Activated CD4-positive, alpha-beta T cell treated with anti-CD3 and anti-CD28 coated beads, Interleukin-2, amount 50 U/mL, for 48 hours (primary cell): ENCODE measurements at places on chromosomes 2 and 18.

DNA sequence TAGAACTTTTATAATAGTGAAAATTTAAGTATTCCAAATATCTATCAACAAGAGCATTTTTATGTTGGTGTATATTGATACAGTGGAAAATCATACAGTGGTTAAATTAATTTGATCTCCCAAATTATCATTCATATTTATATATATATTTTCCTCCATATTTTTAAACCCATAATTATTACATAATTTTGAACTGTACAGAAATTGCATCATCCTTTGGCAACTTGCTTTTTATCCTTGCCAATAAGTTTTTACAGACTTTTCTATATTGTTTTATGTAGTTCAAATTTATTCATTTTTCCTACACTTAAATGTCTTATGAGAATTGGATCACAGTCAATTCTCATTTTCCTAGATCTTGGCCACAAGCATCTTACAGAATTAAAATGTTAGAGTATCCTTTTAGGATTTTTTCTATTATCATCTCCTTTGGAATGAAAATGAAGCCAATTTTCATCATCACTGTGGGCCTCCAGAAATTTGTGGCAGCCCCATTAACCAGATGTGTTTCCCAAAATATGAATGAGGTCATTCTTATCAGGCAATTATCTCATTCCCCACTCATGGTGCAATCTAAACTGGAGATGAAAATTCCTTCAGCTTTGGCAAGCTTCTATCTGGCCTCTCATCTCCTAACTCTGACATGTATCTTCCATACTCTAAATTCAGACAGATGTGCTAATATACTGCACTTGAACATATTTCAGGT lies 94.2 kb upstream of the DLGAP1 start:
- no peak for DNase-seq

GRCh38 chr2:46003903-46004473 lies 293.2 kb upstream of the EPAS1 start:
- no peak for DNase-seq

DNA sequence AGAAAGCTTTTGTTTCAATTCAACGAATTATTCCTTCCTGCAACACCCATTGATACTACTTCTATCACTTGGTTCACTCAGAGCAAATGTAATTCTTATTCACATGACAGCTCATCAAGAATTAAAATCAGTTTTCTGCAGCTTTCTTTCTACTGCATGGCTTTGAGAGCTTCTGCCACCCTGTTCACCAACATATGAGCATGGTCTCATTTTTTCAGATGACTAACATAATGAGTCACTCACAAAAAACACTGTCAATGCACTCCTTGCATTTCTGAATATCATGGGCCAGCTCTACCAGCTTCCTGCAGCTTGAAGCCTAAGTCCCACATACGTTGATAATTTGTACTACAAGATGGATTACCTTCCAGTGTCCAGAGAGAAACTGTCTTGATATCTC lies 342.9 kb downstream of the LRATD1 start:
- DNase-seq, result no peak

- DNase-seq, result no peak
Observed at GRCh38 chr2:170446078-170446477, 268.1 kb downstream of the MYO3B start.
